ENCODE measurements at places on chromosomes 5 and 9.

- no peak for DNase-seq
These were observed 324.6 kb downstream of the CAAP1 start for GRCh38 chr9:26567976-26568375.

GRCh38 chr5:102700120-102700831 lies 54.8 kb upstream of the PAM start:
- DNase-seq: no peak

DNA sequence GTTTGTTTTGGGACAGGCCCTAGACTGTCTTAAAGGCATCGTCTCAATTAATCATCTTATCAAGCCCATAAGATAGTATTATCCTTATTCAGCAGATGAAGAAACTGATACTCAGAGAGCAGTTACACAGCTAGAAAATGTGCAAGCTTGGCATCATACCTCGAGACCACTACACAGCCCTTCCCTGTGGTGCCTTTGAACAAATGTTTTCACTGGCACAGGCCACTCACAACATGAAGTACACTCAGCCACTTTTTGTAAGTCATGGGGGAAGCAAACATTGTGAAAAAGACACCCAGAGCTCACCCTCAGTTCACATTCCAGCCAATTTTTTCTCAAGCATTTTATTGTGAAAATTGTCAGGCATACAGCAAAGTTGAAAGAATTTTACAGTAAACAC lies 122.5 kb downstream of the WDR41 start:
- no peak for DNase-seq

DNA sequence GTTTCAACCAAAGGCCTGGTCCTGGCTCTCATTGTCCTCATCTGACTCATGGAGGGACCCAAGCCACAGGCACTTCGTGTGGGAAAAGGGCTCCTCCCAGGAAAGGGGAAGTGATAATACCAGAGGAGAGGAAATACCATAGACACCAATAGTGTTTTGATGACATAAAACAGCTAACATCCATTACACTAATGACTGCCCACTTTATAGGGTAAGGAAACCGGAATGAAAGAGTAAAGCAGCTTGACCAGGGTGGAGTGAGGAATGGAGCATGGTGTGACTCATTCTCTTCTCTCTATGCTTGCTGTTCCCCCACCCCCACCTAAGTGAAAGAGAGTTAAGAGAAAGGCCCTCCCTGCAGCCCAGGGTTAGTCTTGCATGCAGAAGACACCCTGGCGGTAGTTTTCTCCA lies 67.4 kb upstream of the HRH2 start:
- DNase-seq: peak; percentile 88

DNA sequence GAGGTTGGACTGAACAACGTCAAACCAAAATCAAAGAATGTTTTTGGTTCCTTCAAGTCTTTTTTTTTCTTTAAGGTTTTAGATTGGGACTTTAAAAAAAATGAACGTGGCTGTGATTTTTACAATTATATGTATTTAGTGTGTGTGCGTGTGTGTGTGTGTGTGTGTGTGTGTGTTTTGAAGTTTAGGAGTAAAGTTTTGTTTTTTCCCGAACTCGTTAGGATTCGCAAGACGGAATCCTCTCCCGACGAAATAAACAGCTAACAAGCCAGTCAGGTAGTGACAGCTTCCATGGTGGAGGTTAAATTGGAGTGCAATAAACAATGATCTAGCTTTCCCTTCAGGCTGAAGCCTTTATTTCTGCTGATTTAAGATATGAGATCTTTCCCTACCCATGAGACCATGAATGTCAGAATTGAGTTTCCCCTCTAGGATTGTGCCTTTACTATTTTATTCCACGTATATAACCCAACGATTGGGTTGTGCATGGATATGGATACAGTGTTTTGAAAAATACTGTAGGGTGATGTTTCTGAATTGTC lies 1.2 kb downstream of the KIAA1958 start:
- peak; percentile 8 for DNase-seq

GRCh38 chr5:95856501-95856981 lies 34.0 kb upstream of the GLRX start:
- DNase-seq: no peak

DNA sequence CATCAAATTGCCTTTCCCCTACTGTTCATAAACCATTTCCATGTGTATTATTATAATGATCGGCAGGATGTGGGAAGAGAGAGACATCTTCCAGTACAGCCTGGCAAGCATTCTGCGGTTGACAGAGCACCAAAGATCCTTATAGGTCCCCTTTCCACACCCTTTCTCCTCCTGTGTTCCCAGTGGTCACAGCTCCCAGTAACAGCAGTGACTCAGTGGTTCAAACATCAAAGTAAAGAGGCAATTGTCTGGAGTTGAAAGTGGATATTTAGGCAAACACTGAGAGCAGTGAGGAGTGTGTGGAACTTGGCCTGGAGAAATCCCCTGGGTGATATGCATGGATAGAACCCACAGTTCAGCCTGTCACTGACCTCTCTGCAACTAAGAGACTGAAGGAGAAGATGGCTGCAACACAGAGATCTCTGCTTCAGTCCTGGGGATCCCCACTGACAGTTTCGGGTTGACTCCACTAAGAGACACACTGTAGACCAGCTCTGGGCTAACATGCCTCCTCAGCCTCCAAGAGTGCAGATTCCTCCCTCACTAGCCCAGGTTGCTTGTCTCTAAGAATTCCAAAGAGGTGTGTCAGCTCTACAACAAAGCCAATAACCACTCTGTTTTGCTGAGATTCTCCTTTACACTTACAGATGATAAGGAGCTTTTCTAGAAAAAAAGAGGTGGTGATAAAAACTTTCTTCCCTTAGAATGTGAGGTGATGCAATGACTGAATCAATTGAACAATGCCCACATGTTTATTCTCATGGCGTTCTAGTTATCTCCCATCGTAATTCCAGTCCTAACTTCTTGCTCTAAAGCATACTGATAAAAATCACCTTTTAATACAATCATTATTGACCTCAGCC lies 94.4 kb upstream of the IL6ST start:
- peak; percentile 94 for DNase-seq

- DNase-seq: no peak
These were observed 199.5 kb downstream of the MAST4 start for GRCh38 chr5:66795682-66796081.

GRCh38 chr5:78811121-78811817 lies 162.7 kb upstream of the LHFPL2 start:
- DNase-seq: peak; percentile 66

- DNase-seq: peak; percentile 11
These were observed 809 bp downstream of the SLC44A1 start for GRCh38 chr9:105245029-105245890.

GRCh38 chr5:92652756-92653155 lies 928.3 kb downstream of the NR2F1-AS1 start:
- DNase-seq: peak; percentile 68

GRCh38 chr5:137760719-137761516 lies 6.8 kb upstream of the HNRNPA0 start:
- DNase-seq: no peak

DNA sequence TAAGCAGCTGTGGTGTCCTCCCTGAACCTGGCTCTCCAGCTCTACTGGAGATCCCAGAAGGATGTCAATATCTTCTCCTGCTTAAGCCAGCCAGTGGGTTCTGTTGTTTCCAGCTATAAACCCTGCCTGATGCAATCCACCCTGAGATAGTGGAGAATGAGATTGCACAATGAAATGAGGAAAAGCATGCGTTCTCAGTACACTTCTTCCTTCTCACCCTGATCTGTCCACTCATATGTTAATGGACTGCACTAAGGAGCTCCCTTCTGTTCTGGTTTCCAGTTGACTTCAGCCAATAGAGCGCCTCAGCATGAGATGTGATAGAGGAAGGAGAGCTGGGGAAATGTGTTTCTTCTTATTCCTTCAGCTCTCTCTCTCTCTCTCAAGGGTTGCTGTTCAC lies 40.0 kb upstream of the CDH6 start:
- DNase-seq: peak; percentile 8

DNA sequence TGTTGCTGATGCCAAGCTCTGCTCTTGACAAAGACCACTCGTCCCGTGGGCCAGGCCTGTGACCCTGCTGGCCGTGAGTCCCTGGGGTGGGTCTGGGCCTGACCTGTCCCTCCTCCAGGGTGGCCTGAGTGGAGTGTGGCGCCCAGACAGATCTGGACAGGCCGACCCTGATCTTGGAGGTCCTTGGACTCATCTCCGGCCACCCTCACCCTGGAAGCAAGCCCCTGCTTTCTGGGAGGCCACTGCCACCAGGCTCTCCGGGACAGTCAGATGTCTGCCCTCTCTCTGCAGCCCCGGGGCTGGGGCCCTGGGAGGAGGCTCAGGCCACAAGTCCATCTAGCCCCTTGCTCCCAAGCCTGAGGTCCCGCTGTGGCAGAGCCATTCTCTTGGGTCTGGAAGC lies 31.2 kb upstream of the TMEM250 start:
- DNase-seq: no peak

DNA sequence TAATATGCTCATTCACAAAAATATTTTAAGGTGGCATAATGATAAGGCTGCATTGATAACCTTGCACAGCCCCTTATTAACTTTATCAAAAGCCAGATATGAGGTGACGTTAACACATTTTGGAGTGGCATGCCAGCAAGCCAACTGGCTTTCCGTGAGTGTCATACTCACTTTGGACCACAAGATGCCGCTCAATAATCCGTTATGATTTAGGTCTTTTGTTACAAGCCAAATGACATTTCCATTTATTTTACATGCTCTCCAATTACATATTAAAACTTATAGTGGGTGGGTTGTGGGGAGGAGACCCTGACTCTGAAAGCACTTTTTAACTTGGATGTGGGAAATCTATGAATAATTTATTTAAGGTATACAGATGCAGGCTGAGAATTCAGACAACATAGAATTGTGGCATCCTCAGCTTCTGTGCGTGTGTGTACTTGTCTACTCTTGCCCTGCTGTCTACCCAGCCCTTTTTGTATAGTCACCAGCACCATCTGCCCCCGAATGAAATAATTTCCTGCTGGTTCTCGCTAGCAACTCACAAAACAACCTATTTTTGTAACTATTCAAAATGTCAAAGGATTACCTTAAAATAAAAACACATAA lies 305.1 kb downstream of the PSAT1 start:
- peak; percentile 71 for DNase-seq

- peak; percentile 34 for DNase-seq
These were observed 3.3 kb downstream of the RNF20 start for GRCh38 chr9:101536938-101537337.

GRCh38 chr9:89419978-89420394 lies 77.9 kb downstream of the SEMA4D start:
- no peak for DNase-seq

DNA sequence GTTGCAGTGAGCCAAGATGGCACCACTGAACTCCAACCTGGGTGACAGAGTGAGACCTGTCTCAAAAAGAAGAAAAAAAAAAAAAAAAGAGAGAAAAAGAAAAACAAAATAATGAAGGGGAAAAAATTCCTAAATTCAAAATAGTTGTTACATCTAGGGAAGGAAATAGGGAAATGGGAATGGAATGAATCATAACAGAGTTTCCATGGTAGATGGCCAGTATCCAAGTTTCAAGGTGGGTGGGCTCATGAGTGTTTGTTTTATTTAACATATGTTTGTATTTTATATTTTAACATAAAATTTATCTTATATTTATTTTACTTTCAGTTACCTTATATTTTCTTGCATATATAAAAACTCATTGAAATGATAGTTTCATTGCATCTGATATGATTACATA lies 215.6 kb downstream of the ARHGEF28 start:
- DNase-seq: no peak

- no peak for DNase-seq
These were observed 96.0 kb upstream of the SLC44A1 start for GRCh38 chr9:105148328-105149006.

- no peak for DNase-seq
These were observed 156.4 kb downstream of the EDIL3 start for GRCh38 chr5:84228266-84228665.

GRCh38 chr5:55308254-55308836 lies 556 bp downstream of the MTREX start:
- peak; percentile 21 for DNase-seq

GRCh38 chr5:5593391-5593790 lies 170.9 kb downstream of the ICE1 start:
- DNase-seq: no peak
